ENCODE measurements at places on chromosomes 5 and 9. TPM values are rescaled to one million over a fixed set of nuclear protein-coding genes. Genes with fewer than 3 reads are reported as not detected.

DNA sequence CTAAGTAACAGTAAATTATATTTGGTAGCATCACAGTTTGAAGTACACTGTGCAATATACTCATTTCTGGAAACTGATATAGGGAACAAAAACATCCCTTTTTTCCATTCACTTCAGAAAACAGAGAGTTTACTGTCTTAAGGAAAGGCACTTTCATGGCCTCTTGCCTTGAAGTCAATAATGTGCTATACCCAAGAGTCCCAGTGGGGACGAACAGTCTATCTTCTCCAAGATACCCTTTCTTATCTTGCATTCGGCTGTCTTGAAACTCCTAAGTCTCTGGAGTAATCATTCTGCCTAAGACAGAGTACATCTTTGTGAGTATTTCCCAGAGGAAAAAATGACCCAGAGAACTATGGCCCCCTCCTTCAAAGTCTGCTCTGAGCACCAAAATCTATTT lies 107.1 kb downstream of the SLC1A3 start:
- H3K27me3 ChIP-seq, result no peaks in the 10 kb centered on the region
- no peak overlapping the region for H3K27ac ChIP-seq
- DNase-seq, result no peak
- H3K36me3 ChIP-seq, result no peaks in the 10 kb centered on the region
- no peaks in the 10 kb centered on the region for H3K4me1 ChIP-seq
- H3K4me3 ChIP-seq, result no peak overlapping the region

DNA sequence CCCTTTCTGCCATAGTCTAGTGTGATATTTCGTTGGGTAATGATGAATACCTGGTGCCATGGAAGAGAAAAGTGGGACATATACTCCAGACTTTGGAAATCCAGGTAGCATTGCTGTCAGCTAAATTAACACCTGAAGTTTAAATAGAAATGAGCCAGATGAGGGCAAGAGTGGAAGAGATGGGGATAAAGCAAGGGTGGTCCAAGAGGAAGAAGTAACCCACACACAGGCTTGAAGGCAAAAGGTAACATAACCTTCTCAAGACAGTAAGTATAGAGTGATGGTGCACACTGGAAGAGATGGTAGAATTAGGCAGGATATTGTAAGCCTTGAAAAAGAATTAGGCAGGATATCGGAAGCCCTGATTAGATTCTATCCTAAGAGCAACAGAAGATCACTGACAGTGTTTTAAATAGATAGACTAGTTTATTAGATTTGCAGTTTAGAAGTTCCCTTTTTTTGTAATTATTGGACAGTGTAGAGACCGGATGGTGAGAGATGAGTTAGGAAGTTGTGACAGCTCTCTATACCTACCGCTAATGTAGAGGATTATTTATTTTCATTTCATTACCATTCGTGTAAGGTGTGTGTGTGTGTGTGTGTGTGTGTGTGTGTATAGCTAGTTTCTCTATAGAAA lies 16.8 kb downstream of the ANXA1 start:
- no peak for DNase-seq
- no peaks in the 10 kb centered on the region for H3K36me3 ChIP-seq
- no peak overlapping the region for H3K4me3 ChIP-seq
- no peaks in the 10 kb centered on the region for H3K27me3 ChIP-seq
- no peak overlapping the region for H3K27ac ChIP-seq

Gene FBXL7
- total RNA-seq, result 6.1 TPM

Gene GHR
- total RNA-seq, result 3.7 TPM

Gene ZNF883
- 3.0 TPM for total RNA-seq

GRCh38 chr9:91773156-91773555 lies 176.9 kb downstream of the ROR2 start:
- H3K27ac ChIP-seq, result no peak overlapping the region
- DNase-seq, result no peak
- H3K4me3 ChIP-seq, result no peak overlapping the region
- H3K36me3 ChIP-seq, result no peaks in the 10 kb centered on the region
- peaks cover 3% of the 10 kb centered on the region for H3K4me1 ChIP-seq
- no peaks in the 10 kb centered on the region for H3K27me3 ChIP-seq

DNA sequence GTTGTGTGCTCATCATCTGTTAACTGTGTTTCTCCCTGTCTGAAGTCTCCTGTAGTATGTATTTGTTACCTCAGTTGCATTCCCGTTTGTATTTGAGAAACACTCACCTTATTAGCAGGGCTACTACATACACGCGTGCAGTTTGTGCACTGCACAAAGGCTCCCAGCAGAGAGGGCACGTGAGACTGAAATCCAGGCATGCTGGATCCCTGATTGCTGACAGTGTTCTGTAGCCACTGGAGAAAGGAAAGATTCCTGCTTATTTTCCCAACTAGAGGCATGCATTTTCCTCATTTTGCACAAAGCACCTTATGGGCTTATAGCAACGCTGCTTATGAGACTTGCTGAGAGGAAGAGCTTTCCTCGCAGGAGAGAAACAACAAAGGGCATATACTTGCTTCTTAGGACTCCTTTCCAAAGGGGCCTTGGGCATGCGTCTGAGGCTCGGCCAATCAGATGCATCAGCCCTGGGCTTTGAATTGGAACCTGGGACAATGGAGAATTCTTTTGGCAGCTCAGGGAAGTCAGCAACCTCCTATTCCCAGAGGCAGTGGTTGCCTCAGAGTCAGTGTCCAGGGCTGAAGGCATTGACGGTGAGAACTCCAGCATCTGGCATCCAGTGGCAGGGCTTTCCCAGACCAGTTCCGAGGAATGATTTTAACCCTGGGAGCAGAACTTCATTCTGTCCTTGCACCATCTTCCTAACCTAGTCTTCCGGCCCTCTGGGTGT lies 9.9 kb upstream of the MEGF10 start:
- DNase-seq, result no peak
- H3K4me1 ChIP-seq, result no peaks in the 10 kb centered on the region
- H3K27me3 ChIP-seq, result no peaks in the 10 kb centered on the region
- no peaks in the 10 kb centered on the region for H3K36me3 ChIP-seq
- H3K4me3 ChIP-seq, result no peak overlapping the region
- no peak overlapping the region for H3K27ac ChIP-seq

GRCh38 chr5:87260604-87261192 lies 7.0 kb upstream of the RASA1 start:
- no peak for DNase-seq
- no peaks in the 10 kb centered on the region for H3K4me1 ChIP-seq
- H3K4me3 ChIP-seq, result no peak overlapping the region
- no peak overlapping the region for H3K27ac ChIP-seq
- no peaks in the 10 kb centered on the region for H3K27me3 ChIP-seq

Data from kidney (tissue), 22 donors.